ENCODE measurements at places on chromosomes 6 and 20.

DNA sequence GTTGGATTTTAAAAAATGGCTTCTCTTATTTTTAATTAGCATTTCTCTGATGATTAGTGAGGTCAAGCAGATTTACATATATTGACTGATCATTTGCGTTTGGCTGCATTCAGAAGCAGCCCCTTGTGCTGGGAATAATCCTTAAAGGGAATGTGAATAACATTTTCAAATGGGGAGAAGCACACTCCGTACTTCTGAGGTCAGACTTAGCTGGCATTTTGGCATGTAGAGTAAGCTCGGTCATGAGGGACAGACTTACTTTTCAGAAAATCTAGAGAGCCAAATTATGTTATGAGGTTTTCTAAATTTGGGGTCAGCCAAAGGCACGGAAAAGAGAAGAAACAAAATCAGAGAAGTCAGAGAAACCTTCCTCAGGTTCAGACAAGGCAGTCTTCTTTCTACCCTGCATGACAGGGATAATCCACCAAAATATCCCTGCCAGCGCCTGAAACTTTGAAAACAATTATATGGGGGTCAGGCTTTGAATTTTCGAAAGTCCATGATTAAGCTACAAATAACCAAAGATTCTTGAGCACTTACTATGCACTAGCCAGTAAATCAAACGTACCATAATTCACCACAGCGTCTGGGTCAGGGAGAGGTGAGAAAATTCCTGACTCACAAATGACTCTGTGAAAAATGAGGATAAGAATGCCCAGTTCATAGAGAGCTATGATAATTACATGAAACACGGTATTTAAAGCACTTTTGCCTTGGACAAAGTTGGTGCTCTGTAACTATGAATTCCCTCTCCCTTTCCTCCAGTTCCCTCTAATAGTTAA, 44.9 kb downstream of the ADAT2 start:
- DNase-seq = no peak

DNA sequence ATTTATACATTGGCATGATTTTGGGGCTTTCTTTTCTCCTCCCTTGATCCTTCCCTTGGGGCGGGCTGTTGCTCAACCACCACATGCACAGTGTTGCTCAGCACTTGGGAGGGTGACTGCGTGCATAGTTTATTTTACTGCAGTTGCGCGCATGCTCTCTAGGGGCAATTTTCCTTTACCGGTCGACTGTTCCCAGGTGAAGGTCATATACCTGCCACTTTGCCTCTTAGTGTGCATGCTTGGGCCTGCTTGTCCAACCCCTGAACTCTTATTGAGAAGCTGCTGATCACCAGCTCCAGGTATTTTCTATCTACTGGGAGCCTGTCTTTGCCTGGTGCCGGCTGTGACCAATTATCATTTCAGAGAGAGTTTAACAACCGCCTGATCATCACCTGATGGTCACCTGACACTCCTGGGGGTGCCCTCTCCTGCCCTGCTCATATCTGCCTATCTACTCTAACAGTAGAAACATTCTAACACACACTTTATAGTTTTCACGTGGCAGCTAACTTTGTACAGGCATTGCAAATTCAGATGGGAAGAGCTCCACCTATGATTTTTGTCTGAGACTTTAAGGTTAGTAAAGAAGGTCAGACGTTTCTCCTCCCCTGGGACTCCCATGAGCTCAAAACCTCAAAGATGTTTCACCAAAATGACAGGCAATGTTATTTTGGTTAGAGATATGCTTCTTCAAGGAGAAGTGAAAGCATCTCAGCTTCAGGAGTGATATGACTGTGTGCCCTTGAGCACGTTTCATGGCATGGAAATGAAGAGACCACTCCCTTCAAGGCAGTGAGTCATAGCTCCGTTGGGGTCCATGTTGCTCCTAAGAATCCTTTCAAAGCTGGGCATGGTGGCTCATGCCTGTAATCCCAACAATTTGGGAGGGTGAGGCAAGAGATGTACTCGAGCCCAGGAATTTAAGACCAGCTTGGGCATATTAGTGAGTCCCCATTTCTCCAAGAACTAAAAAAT, 227.5 kb upstream of the MYLIP start:
- no peak for DNase-seq

GRCh38 chr20:51372176-51372803, 170.2 kb downstream of the NFATC2 start:
- no peak for DNase-seq

DNA sequence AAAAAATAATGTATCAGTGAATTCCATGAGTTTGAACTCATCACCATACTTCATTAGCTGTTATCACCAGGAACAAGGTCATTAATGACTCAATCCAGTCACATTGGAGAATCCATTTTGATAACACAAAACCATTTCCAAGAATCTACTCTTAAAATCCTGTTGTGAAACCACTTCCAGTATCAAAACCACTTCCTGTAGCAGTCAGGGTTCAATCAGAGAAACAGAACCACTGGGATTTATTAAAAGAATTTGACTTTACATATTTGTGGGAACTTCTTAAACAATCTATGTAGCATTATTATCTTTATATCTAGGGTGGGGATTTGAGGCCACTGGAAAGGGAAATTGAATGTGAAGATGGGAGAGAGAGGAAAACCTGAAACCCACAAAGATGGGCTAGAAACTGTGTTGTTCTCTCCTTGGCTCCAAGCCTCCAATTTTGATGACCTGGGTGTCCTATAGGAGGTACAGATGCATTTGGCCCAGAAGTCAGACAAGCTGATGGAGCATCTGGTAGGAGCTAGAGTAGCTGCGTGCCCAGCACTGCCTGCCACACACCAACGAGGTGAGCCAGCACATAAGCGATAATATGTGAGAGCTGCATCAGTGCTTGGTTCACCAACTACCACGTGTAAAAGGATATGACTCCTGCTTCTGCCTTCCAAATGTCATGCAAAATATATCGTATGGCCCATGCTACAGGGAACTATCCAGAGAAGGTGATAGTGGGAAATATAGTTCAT, 117.0 kb downstream of the TMEM200A start:
- no peak for DNase-seq

GRCh38 chr20:4138056-4138455, 122.7 kb upstream of the RNF24 start:
- DNase-seq = no peak

GRCh38 chr6:15147827-15148226, 98.0 kb upstream of the JARID2 start:
- no peak for DNase-seq

DNA sequence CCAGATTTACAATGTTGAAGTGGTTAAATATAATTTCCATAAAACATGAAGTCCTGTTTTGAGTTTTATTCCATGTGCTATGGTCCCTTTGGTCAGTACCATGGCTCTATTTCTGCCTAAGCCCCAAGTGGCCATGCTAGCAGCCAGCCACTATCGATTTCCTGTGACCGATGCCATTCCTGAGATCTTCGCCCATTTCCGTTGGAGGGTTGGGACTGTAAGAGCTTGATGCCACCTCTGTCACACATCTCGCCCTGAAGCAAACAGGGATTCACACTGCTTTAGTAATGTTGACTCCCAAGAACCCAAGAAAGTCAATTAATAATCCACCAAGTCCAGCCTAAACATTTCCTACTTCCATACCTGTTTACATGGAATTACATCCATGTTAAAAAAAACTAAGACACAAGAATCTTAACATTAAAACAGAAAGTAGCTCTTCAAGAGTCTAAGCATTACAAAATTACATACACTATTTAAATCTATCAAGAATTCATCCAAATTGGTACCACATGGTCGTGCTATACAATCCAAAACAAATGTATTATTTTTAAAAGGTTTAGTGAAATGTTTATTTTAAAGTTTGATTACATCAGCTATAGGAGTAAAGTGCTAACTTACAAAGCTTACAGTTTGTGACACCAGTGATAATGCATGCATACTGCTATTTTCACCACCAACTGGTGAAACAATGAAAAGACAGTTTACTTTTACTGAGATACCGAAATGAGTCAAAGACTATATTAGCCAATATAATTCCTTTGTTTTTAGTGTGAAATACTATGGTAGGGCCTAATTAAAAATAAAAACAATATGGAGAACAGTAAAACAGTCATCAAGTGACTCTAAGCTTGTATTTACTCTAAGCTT, 2.5 kb downstream of the RBM39 start:
- no peak for DNase-seq

DNA sequence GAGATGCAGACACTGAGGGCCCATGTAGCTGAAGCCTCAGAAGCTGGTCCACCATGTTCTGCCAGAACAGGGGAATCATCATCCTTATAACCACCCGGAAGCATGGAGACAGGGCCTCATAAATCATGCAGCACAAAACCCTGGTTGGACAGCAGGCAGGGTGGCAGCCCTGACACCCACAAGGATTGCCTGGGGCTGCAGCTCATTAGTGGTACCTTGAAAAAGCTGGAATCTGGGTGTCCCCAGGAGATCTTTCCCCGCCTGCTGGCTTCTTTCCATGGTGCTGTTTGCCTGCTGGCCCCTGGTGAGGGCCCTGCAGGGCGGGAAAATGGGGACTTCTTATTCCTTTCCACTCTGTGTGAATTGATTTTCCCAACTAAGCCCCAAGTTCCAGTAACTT, 50.6 kb upstream of the GGTLC1 start:
- no peak for DNase-seq

GRCh38 chr6:132715204-132715603, 1.3 kb upstream of the VNN1 start:
- DNase-seq = no peak

GRCh38 chr6:1930356-1930755, 315.0 kb downstream of the GMDS start:
- no peak for DNase-seq

DNA sequence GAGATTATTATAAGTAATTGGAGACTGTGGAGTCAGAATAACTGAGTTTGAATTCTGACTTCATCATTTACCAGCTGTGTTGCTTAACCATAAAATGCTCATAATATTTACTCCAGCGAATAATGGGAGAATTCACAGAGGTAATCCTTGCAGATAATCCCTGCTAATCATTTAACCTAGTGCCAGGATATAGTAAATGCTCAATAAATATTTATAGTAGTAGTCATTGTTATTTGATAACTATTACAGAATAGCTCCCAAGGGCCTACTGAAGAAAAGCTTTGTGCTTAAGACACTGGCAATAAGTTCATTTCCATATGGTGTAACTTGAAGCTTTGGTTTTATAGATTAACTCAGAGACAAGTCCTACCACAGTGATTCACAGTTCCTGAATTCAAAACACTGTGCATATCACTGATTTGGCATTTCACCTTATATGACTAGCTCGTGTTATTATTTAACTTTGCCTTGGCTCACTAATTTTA, 208.8 kb upstream of the PLCB4 start:
- no peak for DNase-seq

DNA sequence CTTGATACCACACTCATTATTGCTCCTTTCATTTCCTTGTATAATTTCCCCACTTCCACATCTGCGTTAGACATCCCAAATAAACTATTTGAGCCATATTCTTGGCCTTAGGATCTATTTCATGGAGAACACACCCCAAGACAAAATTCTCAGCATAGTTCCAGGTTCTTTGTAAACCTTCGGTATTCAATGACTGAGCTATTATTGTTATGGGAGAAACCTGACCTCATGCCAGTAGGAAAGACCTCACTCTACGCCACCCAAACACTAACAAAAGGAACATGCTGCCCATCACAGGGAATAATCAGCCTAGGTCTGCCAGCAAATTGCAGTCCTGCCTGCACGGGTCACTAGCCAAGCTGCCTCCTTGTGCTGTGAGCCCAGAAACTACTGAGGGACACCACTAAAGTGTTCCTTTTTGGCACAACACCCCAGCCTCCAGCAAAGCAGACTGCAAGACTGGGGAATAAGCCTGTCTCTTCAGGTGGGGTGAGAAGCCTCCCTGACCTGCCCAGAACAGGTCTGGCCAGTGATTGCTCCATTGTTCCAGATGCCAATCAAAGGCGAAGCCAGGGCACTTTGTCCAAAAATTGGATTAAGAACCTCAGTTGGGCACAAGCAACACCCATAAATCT, 371.8 kb downstream of the MAFB start:
- DNase-seq = no peak

- no peak for DNase-seq
Measured at GRCh38 chr20:52105442-52106422, 85.8 kb downstream of the ZFP64 start.

DNA sequence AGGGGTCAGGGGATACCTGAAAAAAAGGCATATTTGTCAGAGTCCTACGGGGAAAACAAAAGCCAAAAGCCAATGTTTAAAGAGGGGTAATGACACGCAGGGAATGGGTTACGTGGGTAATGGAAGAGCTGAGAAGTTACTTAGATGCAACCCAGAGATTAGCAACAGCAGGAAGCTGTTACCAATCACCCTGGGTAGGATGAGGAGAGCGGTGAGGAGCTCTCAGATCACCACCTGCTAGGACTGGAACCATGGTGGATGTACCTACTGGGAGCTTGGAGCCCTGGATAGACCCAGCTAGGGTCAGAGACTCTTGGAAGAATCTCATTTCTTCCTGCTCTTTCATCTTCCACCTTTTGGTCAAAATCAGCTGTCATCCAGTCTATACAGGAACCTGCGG, 51.2 kb upstream of the RNF24 start:
- no peak for DNase-seq

GRCh38 chr6:134221250-134221649, 96.7 kb downstream of the SGK1 start:
- no peak for DNase-seq

DNA sequence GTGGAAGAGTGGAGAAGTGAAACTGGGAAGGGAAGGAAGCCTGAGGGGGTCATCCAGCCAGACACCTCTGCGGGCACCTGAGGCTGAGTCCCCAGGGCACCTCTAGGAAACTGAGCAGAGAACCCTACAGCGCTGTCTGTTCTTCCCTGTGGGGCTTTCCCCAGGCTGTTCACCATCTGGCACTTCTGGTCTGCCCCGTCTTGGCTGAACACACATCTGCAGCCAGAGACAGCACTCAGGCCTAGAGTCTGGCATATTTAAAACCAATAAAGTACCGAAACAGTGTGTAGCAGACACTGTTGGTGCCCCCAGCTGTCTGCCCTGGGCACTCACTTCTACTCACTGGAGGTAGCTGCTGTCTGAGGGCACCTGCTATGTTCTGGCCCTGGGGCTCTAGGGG, 9.4 kb upstream of the ARFGEF2 start:
- no peak for DNase-seq

DNA sequence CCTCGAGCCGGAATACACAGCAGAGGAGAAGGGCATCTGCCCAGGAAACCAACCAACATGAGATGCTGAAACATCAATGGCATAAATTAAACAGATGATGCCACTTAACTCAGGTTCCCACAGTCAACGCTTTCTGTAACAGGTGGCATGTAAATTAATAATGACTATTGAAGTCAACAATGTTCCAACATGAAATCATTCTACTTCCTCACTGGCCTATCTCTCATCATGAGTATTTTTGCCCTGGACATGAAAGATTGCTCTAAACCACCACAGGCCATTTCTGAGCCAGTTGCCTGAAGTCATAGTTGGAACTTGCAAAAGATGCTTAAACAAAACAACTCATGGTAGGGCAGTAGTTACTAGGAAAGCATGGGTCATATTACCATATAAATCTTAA, 397.9 kb upstream of the JARID2 start:
- DNase-seq = no peak

- no peak for DNase-seq
Measured at GRCh38 chr6:44263354-44264100, 1.8 kb downstream of the NFKBIE start.

Measured in brain pericyte (primary cell).